ENCODE measurements at places on chromosomes 12 and 14.

DNA sequence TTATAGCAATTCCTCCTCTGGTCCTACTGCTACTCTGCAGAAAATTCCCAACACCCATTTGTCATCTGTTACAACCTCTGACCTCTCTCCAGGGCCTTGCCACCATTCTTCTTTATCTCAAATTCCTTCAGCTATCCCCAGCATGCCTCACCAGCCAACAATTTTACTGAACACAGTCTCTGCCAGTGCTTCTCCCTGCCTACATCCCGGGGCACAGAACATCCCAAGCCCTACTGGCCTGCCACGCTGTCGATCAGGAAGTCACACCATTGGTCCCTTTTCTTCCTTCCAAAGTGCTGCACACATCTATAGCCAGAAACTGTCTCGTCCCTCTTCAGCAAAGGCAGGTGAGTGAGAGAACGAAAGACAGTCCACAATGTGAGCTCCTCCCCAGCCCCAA lies 122.1 kb downstream of the TTLL5 start:
- no peak for DNase-seq

DNA sequence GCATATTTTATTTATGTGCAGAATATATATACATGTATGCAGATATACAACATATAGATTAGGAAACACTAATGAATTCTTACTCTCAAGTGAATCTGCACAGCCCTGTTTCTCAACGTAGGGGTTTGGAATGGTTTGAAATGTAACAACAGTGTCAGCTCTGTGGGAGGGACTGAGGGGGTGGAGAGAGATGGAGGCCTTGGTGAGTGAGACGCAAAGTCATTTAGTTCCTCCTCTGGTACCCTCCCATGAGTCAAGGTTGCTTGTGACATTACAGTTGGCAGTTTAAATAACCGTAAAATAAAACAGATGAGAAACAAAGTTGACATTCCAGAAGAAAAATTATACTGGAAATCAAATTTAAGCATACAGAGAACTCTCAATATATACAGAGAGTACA lies 313.0 kb upstream of the PRKD1 start:
- DNase-seq = no peak

- no peak for DNase-seq
Measured at GRCh38 chr14:36423430-36423829, 96.6 kb downstream of the NKX2-1 start.

DNA sequence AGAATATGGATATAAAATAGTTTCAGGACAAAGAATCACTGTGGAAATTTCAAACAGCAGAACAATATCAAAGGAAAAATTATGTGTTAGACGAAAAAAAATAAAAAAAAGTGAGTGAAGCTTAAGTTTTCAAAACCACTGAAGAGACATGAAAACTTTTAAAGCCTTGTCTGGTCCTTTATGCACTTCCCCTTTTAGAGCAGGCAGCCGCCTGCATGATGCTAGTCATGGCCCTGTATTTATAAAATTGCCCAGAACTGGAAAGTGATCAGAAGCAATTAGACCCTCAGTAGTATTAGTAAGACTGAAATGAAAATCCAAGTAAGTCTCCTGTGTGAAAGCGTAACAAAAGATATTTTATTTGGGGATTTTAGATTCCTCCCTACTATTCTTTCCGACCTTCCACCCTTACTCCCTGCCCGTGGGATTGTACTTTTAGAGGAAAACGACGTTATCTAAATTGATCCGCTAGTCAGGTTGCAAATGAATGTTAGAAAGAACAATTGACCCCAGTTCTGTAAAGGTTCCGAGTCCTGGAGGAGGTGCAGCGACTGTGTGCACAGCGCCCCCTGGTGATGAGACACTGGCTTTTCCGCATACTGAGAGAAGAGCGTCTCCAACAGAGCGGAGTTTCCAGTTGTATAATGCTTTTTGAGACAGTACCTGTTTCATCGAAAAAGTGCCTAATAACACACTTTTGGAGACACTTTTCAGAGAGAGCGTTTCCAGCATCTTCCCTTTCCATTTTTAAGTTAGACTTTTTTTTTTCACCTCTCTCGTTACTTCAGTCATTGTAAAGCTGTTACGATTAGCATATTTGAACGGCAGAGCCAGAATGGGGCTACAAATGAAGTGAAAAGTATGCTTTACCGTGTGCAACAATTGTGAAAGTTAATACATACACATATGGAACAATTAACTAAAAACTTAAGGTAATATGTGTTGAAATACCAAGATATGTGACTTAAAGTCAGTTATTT lies 12.4 kb downstream of the MGST1 start:
- no peak for DNase-seq

DNA sequence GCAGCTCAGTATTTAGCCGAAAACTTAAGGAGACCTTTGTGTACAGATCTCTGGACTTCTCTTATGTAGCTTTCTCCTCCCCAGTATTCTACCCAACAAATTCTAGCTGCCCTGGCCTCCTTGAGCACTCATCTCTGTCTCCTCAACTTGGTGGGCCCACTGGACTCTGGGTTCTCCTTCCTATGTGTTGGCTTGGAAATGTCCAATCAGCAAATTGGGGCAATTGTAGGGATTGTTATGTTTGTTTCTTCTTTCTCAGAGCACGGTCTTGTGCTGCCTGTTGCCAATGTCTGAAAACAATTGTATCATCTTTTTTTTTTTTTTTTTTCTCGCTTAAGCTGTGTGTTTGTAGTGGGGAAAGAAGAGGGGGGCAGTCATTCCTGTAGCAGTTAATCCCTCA lies 30.2 kb downstream of the NTN4 start:
- DNase-seq = no peak

GRCh38 chr14:77007975-77008421 lies 20.5 kb downstream of the IRF2BPL start:
- no peak for DNase-seq

DNA sequence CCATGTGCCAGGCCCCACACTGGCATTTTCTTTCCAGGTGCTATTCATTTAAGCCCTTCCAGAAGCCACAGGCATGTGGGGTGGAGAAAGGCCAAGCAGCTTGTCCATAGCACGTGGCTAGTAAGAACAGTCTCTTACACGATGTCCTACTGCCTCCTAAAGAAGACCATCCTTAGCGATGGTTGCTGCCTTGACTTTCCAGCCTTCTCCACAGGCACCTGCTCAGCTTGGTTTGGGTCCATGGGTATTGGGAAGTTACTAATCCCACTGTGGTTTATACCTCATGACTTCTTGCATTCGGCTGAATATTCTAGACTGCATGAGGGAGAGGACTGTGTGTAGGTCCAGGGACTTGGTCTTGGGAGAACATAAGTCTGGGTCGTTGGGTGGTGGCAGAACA lies 49.2 kb downstream of the NINJ2 start:
- DNase-seq = no peak

- no peak for DNase-seq
Measured at GRCh38 chr14:96205059-96205977, 679 bp downstream of the BDKRB2 start.

- no peak for DNase-seq
Measured at GRCh38 chr12:67382241-67382871, 113.2 kb downstream of the CAND1 start.

GRCh38 chr14:81286574-81287370 lies 66.0 kb upstream of the GTF2A1 start:
- no peak for DNase-seq

DNA sequence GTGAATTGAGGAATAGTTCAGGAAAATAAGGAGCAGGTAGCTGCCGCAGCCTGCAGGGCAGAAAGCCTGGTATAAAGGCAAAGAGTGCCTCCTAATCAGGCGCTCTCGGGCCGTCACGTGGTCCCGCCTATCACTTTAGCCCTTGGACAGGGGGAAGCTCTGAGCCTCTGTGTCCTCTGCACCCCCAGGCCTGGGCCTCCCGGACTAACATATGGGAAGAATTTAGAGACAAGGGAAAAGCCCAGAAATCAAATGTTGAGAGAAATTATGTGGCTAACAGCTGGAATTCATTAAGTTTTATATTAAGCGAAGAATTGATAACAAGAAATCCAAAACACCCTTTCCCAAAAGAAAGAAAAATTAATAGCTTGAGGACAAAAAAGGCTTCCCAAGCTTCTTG lies 417.7 kb downstream of the ATP23 start:
- no peak for DNase-seq

DNA sequence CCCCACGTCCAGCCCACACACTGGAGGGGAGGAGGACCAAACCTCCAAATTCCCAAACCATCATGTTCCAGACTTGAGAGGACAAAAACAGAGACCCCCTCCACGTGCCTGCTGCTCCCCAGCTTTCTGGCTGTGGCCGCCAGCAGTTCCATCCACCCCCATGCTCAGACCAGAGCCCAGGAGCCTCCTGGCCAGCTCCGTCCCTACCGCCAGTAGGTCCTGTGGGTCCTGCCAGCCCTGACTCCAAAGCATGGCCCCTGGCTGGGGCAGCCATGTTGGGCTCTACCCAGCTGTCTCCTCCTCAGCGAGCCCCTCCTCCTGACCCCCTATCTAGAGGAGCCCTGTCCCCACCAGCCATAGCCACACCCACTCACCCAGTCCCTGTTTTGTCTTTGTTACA lies 227.3 kb upstream of the RTL1 start:
- no peak for DNase-seq

DNA sequence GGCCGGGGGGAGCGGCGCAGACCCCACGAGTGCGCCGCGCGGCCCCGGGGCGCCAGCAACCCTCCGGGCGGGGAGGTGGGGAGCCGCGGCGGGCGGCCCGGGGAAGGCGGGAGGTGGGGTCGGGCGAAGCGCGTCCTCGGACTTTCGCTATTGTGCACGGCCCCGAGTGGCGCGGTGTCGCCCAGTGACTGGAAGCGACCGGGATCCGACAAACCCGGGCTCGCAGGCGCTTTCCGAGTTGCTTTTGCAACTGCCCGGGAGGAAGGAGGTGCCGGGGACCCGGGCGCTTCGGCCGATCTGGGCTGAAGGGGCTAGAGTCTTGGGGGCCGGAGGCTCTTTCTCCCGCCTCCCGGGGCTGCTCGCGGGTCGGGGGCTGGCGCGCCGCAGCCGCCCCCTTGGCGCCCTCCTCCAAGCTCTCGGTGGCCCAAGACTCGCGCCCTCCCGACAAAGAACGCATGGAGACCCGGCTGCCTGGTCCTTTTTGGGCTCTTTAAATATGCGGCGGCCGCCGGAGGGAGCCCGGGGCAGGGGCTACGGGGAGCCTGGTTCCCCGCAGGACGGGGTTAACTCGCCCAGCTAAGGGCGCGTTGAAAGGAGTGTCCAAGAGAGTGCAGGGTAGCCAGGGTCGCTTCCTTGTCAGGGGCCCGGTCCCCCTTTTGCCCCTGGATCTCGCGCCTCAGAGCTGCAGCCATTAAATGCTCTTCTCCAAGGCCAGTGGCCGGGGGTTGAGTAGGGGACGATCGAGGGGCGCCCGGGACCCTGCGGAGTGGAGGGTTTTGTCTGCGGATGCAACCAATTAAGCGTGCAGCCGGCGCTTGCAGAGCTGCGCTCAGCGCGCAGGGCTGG lies 1.4 kb downstream of the HMGA2 start:
- DNase-seq = no peak

GRCh38 chr12:99110212-99110611 lies 465.1 kb downstream of the APAF1 start:
- DNase-seq = no peak

DNA sequence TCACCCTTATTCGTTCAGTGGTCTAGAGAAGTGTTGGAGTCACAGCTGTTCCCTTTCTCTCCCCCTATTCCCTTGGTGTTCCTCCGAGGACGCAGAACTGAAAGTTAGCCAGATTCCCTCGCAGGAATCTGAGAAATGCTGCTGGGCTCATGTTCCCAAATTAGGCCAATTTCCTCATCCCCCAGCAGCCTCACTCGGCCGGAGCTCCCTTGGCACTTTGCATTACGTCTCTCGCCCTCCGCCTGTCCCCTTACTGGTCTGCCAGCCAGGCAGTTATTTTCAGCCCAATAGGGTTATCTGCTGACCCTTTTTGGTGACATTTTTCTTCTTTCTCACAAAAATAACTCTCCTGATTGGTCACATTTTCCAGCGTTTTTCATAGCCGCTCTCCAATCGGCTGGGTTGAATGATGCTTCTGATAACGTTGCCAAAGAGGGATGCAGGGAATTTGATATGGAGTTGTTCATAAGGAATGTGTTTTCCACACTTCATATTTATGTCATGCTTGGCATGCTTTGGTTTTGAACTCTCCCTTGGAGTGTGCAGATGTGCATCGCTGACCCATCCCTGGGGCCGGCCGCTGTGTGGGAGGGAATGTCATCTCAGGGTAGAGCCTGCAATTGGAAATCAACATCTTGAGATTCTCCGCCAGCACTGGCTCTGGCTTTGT lies 9.9 kb downstream of the IFT43 start:
- no peak for DNase-seq

- no peak for DNase-seq
Measured at GRCh38 chr12:55673638-55674037, 34.1 kb downstream of the ITGA7 start.

DNA sequence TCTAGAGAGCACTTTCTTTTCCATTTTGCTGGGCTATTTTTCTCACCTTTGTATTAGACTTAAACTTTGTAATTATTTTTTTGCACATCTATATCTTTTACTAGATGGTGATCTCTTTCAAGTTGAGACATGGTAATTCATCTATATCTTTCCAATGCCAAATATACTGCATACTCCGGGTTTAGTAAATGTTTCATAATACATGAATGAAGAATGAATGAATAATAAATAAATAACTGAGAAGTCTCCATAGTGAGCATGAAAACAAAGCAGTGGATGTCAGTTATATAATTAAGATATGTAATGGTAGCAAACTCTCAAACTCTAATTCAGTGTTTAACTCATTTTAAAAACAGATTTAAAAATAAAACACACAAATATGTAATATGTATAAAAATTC lies 342.5 kb upstream of the KITLG start:
- no peak for DNase-seq

- no peak for DNase-seq
Measured at GRCh38 chr12:6465467-6466183, 4.9 kb downstream of the VAMP1 start.

- no peak for DNase-seq
Measured at GRCh38 chr14:93937519-93937918, 10.4 kb downstream of the FAM181A start.

GRCh38 chr12:52691841-52692150 lies 11.5 kb downstream of the KRT77 start:
- DNase-seq = no peak

GRCh38 chr12:114636723-114637480 lies 47.1 kb downstream of the TBX3 start:
- no peak for DNase-seq

DNA sequence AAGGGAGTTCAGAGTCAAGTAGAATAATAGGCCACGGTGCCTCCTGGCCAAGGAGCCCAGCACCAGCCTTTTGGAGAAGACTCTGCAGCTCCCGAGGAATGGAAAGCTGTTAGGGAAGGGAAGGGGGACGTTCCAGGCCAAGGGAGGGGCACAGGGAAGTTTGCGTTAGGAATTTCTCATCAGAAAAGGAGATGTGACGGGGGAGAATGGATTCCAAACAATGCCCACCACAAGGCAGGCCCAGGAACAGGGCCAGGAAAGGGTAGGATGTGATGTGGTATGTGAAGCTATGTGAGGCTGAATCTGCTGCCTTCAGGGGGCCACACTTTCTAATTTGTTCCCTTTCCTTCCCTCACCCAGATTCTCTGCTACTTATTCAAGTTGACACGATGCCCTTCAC lies 46.0 kb downstream of the DGLUCY start:
- no peak for DNase-seq

- DNase-seq = no peak
Measured at GRCh38 chr12:100229036-100229635, 28.5 kb downstream of the ACTR6 start.
